ENCODE measurements at places on chromosomes 3 and 15.

DNA sequence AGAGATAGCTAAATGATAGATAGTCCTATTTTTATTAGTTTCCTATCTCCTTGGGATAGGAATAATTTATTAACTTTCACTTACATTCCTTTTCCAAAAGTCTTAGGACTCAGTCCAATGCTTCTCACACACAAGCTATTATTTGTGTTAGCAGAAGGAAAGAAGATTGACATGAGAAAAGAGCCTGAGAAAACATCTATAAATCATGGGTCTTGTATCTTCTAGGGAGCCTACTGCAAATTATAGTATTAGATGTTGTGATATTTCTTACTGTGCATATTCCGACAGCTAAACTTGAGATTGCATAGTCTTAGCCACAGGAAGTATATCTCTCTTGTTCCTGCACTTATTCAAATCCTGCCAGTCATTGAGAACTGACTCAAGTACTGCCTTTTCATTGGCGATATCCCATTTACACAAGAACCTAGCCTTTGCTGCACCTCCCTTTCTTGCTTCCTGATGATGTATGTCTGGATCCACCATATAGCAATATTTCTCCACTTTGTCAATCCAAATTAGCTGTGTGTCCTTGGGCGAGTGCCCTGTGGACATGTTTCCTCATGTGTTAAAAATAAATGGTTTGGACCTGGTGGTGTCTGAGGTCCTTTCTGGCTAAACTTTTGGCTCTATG, 245.1 kb upstream of the LMCD1 start:
- DNase-seq, result no peak

- no peak for DNase-seq
Measured at GRCh38 chr15:92664178-92664900, 8.8 kb upstream of the FAM174B start.

- DNase-seq, result no peak
Measured at GRCh38 chr3:57948080-57948671, 60.0 kb upstream of the FLNB start.

- DNase-seq, result no peak
Measured at GRCh38 chr15:62209821-62210220, 44.7 kb upstream of the C2CD4B start.

- no peak for DNase-seq
Measured at GRCh38 chr3:12484983-12485327, 675 bp downstream of the TSEN2 start.

GRCh38 chr3:72744330-72744729, 103.9 kb downstream of the SHQ1 start:
- no peak for DNase-seq

Data from foreskin fibroblast (primary cell).